ENCODE measurements at places on chromosomes 4 and X.

DNA sequence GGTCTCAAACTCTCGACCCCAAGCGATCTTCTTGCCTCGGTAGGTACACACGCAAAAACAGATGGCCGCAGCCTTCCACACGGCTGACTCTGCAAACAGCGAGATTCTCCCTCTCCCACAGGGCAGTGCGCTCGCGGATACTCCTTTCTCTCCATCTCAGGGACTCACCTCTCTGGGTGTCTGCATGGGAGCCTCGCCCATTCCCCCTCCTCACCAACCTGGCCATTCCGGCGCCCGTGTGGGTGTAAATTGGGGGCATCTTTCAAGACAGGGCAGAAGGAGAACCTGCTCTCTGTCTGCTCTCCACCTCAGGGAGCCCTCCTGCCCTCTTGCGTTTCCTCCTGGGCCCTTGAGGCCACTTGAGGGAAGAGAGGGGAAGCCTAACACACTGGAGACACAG, 4.4 kb downstream of the CTAG2 start:
- no peak for DNase-seq

GRCh38 chr4:98517218-98518021, 141.0 kb downstream of the TSPAN5 start:
- DNase-seq: no peak

DNA sequence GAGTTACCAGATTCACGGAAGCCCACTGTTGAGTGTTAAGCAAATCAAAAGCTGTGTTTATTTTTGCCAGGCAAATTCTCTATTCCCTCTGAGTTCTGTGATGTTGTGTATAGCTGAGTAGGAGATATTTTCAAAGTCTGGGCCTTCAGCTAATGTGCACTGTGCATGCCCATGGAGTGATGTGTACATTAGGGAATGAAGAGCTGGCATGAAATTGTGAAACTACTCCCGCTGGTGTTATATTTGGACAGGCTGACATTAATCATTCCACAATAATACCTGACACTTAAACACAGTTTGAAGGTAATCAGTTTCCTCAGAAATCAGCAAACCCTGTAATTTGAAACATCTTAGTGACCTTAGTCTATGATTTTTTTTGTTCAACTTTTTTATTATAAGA, 88.1 kb upstream of the MBNL3 start:
- no peak for DNase-seq

DNA sequence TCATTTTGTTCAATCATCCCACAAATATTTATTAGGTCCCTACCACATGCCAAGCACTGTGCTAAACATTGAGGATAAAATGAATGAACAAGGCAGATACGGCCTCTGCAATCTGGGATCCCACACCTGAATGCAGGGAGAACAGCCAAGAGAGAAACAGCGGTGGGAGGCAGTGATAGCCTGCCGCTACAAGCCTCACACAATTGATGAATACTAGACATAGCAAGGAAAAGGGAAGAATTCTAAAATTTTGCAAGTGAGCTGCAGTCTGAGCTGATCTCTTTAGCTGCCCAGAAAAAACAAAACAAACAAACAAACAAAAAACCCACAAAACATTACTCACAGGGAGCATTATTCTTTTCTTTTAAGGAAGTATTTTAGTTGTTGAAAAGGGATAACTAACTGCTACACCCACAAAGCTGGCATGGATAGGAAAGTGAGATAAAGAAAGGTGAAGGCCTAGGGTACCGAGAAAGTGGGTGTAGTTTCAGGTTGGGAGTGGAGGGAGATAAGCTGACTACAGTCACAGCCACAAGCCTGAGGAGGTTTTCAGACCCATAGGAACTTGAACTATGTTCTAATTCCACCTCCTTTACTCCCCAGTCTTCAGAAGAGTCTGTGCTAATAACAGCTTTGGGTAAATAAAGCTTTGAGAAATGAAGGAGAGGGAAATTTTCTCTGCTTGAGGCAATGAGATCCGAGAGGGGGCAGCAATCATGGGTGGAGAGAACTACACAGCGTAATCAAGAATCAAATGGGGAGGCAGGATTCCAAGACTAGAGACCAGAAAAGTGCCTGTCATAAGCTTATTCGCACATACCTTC, 85.4 kb downstream of the SH3RF1 start:
- DNase-seq: no peak

DNA sequence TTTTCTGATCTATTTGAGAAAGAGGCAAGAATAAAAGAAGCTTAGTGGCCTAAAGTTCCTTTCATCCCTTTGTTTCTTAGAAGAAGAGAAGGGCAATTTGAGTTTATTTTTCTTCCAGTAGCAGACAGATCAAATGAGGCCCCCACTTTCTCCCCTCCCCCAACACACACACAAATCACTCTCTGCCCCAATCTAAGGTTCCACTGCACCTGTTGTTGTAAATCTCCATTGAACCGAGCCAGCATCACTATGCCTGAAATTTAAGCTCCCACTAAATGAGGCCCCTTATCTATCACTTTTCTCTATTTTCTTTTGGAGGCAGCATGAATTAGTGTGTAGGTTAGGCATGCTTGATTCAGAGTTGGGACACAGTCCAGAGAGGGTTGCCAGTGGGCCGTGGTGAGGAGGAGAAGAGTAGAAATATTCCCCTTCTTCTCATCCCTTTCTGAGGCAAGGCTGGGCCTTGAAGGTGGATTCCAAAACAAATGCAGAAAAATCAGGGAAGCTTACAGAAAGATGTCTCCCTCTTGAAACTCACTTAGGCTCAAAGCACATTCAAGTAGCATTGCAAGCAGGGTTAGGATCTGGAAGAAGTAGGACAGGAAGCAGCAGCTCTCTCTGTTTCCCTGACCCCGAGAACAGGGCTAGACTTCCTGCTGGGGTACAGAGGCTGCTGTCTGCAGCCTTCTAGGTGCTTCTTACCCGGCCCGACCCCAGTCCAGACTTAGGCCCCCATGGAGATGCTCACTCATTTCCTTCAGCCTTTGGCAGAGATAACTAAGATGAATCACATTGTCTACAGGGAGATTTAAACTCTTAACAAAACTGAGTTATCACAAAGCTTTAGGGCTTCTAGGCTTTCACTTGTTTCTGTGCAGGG, 70.7 kb downstream of the RASL11B start:
- DNase-seq: no peak

GRCh38 chr4:184169225-184169867, 48.3 kb downstream of the ENPP6 start:
- no peak for DNase-seq

DNA sequence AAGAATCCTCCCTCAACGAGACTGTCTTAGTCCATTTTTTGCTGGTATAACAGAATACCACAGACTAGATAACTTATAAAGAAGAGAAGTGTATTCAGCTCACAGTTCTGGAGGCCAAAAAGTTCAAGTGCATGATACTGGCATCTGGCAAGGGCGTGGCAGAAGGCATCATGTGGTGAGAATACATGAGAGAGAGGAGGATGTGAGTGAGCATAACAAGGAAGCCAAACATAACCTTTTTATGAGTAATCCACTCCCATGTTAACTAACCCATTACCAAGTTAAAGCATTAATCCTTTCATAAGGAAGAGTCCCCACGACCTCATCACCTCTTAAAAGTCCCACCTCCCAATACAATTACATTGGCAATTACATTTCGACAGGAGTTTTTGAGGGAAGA, 504.6 kb downstream of the IQCM start:
- no peak for DNase-seq

GRCh38 chrX:21870494-21870893, 14.7 kb downstream of the YY2 start:
- no peak for DNase-seq

GRCh38 chr4:58254291-58254690, 1144.1 kb upstream of the IGFBP7 start:
- DNase-seq: no peak

GRCh38 chr4:155522201-155522600, 144.4 kb upstream of the GUCY1A1 start:
- DNase-seq: no peak

GRCh38 chr4:159142241-159142640, 39.4 kb downstream of the RAPGEF2 start:
- DNase-seq: no peak

DNA sequence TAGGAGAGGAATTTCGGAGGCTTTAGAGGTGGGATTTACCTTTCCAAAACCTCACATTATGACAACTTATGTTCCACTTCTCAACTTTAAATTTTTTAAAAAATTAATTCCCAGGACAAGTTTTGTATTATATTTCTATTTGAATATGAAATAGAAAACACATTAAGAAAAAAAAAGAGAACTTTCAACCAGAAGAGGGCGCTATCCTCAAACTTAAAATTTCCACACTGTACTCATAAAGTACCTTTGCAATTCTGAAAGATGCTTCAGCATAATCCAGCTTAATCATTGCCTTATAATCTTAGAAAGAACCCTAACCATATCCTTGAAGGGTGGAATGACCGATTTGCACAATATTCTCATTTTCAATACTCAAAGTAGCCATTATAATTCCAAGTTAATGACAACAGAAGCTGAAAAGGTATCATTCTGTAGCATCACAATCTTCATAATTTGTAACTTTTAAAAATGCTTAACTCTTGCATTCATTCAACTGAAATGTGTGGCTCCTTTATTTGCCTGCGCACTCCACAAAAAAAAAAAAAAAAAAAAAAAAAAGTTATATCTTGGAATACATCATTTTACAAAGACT, 158.0 kb downstream of the KCNIP4 start:
- no peak for DNase-seq

DNA sequence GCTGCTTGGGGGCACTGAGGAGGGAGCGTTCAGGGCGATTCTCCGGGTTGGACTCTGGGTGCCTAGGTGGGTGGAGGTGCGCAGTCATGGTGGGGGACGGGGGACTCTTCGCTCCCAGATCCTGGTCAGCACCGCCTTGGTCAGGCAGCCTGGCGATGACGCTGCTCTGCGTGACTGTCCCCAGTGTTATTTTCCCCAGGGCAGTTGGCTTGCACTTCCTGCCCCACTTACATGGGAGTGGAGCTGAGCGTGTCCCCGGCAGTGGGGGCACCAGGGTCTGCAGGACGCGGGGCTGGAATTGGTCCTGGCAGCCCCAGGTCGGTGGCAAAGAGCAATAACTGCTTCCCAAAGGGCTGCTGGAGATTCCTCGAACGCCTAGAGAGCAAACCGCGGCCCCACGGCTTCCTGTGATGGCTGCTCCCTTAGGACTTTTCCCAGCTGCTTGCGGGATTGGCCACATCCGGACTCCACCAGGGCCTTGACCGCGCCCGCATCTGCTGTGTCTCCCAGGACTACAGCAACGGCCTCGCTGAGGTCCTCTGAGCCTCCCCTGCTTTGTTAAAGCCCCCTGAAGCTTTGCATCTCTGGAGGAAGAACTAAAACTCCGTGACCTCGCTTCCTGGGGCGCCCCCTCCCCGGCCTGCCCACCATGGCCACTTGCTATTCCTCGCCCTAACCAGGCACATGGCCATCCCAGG, 35.3 kb upstream of the GPR78 start:
- no peak for DNase-seq

DNA sequence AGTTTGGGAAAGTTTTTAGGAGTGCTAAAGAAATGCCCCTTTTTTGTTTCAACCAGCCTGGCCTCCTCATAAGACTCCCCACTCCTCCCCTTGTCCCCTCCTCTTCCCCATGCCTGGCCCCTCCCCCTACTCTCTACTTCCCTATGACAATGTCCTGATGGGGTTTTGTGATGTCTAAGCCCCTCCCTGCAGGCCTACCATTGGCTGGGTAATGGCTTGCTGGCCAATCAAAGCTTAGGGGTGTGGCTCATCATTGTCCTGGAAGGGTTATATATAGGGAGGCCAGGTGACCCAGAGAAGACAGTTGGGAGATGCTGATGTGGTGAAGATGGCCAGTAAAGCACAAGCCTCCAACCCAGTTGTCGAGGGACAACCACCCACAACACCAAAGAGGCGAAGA, 48.2 kb upstream of the PASD1 start:
- DNase-seq: no peak

DNA sequence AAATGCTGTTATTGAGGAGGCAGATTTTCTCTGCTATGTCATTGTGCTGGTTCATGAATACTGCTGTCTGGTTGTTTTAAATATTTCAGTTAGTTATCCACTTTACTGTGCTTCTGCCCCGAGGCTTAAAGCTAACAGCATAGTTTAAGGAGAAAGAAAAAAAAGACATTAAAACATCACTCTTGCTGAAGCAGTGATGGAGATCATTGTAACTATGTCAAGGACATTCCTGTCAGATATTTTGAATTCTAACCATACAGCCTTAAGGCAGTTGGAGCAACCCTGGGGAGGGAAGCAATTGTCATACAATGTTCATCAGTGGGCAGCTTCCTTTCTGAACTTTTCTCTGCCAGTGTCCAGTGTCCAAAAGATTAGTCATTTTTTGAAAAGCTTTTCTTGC, 199.0 kb upstream of the DDX53 start:
- no peak for DNase-seq

- DNase-seq: no peak
Observed at GRCh38 chr4:143391261-143391660, 54.6 kb downstream of the GAB1 start.

- DNase-seq: no peak
Observed at GRCh38 chrX:136619899-136620505, 28.0 kb upstream of the CD40LG start.

GRCh38 chr4:56804551-56804950, 16.9 kb downstream of the SPINK2 start:
- DNase-seq: no peak

DNA sequence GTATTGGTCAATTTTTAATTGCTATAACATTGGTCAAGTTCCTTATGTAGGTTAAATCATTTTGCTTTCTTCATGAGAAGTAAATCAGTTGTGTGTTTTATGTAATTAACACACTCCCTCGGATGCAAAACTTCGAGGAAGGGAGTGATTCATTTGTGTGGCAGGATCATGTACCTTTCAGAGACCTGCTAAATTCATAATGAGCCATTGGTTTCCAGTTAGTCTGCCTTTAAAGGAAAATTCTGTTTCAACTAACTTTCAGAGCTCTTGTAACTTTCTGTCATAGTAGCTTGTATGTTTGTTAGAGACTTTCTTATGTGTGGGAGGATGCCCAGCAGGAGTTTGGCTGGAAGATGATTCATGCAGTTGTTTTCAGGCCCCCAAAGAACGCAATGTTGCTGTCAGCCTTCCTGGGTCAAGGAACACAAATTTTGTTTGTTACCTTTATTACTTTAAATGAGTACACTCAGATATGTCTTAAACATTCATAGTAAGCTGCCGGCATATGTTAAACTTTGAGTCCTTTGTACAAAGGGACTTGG, 72.1 kb downstream of the GPR101 start:
- no peak for DNase-seq

GRCh38 chrX:347351-348117, 28.9 kb upstream of the GTPBP6 start:
- DNase-seq: no peak

DNA sequence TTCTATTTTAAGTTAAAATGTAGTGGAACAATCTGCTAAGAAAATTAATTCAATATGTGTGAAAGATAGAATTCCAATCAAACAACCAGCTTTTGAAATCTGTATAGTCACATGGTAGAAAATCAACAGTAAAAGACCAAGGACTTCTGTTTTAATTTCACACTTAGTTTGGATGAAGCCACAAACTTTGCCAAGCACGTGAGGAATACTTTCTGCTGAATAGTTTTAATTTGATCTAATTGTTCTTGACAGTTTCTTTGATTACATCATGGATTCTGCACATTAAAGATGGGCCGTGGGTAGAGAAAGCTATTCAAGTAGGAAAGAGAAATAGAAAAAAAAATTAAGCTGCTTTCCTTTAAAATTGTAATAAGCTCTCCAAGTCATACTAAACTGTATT, 137.9 kb upstream of the FAM241A start:
- DNase-seq: no peak

GRCh38 chr4:2887343-2887742, 43.7 kb downstream of the ADD1 start:
- DNase-seq: no peak

Measured in DMS79 (cell line).